Dermis microvascular lymphatic vessel endothelial cell (primary cell): ENCODE measurements at places on chromosomes 2 and 18.

DNA sequence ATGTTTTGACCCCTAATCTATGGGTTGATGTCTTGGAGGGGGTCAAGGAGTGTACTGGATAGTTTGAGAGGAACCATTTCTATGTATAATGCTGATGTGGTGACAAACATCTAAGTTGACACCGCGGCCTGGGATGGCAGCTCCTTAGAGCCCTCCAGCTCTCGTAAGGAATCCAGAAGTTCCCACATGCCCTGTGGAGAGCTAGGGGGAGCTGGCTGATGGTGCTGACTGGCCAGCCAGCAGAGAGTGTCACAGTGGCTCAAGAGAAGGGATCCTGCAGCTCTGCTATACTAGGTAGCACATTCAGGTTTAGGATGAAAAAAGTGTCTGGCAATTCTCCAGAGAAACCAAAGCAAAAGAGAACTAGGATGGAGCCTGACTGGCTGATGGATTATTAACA lies 842.2 kb upstream of the VRK2 start:
- no peak for DNase-seq

- DNase-seq: no peak
These were observed 101.7 kb upstream of the FZD7 start for GRCh38 chr2:201931951-201932350.

DNA sequence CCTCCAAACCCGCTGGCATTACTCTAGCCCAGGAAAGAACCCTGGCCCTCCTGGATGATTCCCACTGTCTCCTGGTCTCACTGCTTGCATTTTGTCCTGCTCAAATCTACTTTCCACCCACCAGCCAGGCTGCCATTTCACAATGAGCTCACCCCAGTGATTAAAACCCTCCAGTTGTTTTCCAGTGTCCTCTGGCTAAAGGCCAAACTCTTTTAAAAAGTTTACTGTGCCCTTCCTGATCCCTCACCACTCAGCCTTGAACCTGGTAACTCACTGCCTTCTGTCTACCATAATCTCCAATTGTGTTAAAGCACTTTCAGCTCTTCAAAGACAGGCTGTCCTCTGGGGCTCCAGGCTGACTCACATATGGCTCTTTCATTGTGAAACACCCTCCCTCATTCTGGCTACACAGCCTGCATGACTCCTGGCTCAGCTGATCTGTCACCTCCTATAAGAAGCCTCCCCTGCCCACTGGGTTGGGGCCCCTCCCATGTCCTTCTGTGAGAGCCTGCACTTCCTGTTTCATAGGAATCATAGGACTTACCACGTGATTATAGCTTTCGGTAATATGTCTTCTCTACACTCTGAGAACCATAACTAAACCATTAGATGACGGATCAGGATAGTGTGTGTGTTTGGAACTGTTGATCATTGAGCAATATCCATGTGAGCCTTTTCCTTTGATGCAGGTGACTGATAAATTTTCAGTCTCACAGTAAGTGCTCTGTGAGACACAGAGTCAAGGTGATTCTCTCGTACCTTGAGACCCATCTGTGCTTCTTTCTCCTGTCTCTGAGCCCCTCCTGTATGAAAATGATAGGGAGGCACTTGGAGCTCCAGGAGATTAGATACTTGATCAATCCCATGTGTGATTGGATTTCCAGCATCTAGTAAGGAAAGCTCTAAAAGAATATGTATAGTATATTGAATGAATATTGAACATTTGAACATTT lies 590.8 kb upstream of the ID2 start:
- DNase-seq: no peak

GRCh38 chr18:33733376-33733775 lies 155.4 kb downstream of the ASXL3 start:
- no peak for DNase-seq

GRCh38 chr2:32003791-32004190 lies 7.0 kb downstream of the MEMO1 start:
- no peak for DNase-seq

GRCh38 chr2:45664635-45665261 lies 13.3 kb downstream of the PRKCE start:
- DNase-seq: no peak

DNA sequence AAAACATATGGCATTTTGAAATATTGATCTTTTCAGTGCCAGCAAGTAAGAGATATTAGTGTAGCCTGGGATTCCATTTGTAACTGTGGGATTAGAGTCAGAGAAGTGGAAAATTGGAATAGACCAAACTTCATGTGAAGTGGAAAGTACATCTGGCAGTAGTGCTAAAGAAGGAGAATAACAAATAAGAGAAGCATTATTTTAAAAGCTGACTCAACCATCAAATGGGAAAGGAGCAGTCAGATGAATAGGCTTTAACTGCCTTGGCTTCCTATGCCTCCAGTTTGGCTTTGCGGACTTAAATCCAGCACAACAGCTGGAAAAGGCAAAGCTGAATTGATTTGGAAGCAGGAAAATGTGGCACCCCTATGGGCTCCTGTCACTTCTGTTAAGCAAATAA lies 623.1 kb downstream of the TSN start:
- DNase-seq: no peak

DNA sequence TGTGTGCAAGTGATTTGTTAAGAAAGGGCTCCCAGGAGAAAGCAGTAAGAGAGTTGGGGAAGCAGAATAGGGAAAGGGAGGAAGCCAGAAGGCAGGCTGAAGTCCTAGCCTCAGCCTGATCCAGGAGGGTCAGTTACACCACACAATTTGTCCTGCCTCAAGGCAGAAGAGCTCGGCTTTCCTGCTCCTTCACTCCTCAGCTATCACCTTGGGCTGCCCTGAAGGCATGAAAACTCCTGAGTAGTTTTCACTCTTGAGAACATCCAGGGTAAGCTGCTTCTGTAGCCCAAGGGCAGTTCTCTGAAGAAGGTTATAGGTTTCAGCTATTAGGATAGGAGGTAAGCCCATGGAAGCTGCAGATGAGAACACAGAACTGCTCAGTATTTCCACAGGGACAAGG lies 47.4 kb upstream of the ANKRD44 start:
- DNase-seq: no peak
